ENCODE measurements at places on chromosomes 12 and 14.

GRCh38 chr12:64707362-64707761 lies 51.8 kb downstream of the GNS start:
- no peak for DNase-seq

GRCh38 chr12:54749191-54749818 lies 101.1 kb upstream of the DCD start:
- peak; percentile 57 for DNase-seq

- no peak for DNase-seq
These were observed 43.3 kb downstream of the IQSEC3 start for GRCh38 chr12:109872-110271.

- DNase-seq: no peak
These were observed 434.5 kb downstream of the MDGA2 start for GRCh38 chr14:47240748-47241437.

- DNase-seq: no peak
These were observed 99.0 kb downstream of the ESR2 start for GRCh38 chr14:64195199-64195598.

- DNase-seq: no peak
These were observed 61.6 kb downstream of the EML1 start for GRCh38 chr14:99854831-99855230.

- DNase-seq: no peak
These were observed 15.6 kb downstream of the CNOT2 start for GRCh38 chr12:70258605-70259403.

DNA sequence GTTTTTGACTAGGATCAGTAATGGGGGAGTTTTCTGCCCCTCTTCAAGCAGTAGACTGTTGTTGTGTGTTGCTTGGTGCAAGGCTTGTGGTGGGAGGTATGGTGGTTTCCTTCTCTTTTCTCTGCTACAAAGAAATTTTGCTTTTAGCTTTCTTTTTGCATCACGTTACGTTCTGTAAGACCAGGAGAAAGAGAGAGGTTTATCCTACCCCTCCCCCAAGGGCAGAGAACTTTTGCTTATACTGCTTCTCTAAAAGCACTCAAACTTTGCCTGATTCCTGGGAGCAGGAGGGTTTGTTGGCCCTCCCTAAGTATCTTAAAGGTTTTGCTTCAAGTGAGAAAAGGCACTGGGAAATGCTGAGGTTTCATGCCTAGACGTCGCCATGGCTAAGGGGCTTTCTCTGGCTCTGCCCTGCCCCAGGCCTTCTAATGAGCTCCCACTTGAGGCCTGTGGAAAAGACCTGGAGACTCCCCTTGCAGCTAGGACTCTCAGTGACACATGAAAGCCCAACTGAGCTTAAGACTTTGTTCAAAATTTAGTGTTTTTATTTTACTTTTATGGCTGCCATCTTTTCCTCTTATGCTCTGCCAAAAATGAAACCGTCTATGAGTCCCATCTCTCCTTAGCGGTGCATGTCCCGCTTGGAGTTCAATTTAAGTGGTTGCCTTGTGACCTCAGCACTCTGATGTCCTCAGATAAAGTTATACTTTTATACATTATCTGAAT lies 49.2 kb downstream of the EIF2S3B start:
- DNase-seq: no peak

DNA sequence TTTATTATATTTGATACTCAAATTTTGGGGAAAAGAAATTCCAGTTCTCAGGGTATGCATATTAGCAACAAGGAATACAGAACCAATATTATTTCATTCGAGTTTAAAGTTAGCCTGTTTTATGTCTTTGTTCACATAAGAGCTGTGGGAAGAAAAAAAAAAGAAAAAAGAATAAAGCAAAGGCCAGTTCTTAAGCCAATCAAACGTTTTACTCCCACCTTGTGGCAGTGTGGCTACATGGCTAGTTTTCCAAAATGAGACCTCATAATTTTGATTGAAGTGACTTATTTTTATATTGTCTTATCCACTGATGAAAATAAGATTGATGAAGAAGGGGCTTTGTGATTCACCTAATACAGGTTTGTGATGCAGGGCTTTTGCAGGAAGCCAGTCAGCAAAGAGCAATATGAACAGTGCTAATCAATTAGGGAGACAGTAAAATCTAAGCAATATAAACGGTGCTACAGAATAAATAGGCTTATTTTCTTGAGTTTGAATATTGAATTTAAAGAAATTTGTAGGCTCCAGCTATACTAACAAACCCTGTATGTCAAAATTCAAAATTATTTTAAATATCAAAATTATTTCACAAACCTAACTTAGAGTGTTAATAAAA lies 624.1 kb upstream of the FOXG1 start:
- peak; percentile 61 for DNase-seq

DNA sequence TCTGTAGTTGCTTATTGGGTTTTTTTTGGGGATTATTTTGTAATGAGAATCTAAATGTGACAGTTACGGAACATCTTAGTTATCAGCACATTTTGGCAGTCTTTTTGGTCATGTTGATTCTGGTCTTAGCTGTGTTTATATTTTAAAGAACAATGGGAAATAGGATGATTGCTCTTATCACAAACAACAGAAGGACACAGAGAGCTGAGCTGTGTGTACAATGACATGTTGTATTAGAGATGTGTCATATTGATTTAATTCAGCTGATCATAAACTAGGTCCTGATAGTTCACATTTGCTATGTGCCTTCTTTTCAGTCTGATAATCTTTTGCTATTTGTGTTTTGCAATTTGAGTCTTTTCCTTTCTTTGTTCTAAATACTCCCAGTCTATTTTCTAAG lies 781.7 kb downstream of the TRHDE start:
- no peak for DNase-seq

- DNase-seq: no peak
These were observed 1.6 kb downstream of the MMP14 start for GRCh38 chr14:22837750-22838538.

DNA sequence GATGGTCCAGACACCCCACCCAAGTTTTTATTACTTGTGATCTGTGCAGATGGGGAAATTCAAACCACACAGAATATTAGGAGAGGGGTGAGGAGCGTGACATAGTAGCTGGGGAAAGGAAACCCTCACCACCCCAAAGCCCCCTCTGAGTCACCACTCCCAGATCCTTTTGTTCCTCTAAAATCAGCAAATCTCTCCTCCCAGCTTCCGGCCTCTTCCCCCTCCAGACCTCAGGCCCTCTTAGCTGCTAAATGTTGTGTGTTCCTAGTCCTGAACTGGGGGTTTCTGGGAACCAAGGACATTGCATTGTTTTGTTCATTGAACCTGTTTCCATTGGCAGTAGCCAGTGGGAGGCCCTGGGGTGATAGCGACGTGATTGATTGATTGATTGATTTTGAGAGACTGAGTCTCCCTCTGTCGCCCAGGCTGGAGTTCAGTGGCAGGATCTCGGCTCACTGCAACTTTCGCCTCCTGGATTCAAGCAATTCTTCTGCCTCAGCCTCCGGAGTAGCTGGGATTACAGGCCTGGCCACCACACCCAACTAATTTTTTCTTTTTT lies 5.9 kb upstream of the ORAI1 start:
- DNase-seq: no peak

DNA sequence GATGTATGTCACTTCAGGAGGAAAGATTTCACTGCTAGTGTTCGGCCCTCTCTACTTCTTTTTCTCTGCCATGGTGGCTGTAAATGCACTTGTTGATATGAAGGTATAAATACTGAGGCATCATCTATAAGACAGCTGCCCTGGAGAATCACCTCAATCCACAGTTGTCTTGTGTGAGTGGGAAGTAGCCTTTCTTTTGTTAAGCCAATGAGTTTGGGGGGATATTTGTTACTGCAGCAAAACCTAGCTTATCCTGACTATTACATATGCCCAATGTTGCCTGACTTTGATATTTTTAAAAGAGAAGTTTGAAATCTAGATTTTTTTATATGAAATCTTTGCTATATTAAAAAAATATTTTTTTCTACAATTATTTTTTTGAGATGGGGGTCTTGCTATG lies 3.3 kb upstream of the JDP2 start:
- no peak for DNase-seq

GRCh38 chr12:107779077-107779831 lies 4.8 kb downstream of the ASCL4 start:
- DNase-seq: no peak

- DNase-seq: no peak
These were observed 1.3 kb upstream of the SLC41A2 start for GRCh38 chr12:104959335-104959841.

DNA sequence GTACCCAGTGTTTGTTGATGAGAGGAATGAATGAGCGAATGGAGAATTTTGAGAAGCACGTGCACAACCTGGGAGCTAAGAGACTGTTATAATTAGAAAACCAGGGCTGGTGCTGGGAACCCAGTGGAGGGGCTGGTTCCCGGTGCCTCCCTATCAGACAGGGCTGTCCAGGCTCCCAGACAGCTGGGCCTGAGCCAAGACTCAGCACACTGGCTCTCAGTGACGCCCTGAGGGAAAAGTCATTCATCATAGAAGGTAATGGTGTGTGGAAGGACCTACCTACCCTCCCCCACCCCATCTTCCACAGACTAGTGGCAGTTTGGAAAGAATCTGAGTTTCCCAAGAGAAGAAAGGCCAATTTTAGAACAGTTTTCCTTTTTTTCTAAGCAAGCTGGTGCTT lies 34.7 kb downstream of the KCNA5 start:
- DNase-seq: no peak

GRCh38 chr12:48132826-48133225 lies 13.7 kb downstream of the PFKM start:
- DNase-seq: no peak
